ENCODE measurements at places on chromosomes 4 and X.

- DNase-seq: no peak
Observed at GRCh38 chr4:39062770-39063097, 702 bp downstream of the KLHL5 start.

DNA sequence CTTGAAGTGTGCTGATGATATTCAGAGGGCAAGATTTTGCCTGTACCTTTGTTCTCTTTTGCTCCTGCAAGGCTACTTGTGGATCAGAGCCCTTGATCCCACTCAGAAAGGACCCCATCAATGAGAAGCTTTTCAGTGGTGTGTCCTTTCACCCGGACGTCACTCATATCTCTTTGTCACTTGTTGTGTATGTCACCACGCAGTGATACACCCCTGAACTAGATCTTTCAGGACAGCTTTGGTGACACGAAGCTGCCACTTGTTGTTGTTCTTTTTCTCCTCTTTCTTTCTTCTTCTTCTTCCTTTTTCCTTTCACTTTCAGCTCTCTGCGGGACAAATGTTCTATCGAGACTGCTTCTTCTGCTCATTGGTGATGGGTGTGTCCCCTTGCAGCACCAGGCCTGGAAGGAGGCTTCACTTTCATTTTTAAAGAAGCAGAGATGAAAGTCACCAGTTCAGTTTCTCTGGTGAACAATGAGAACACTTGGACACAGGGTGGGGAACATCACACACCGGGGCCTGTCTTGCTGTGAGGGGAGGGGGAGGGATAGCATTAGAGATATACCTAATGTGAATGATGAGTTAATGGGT lies 83.6 kb downstream of the NBDY start:
- no peak for DNase-seq

GRCh38 chrX:13094828-13095341 lies 50.5 kb upstream of the FAM9C start:
- DNase-seq: peak; percentile 82

DNA sequence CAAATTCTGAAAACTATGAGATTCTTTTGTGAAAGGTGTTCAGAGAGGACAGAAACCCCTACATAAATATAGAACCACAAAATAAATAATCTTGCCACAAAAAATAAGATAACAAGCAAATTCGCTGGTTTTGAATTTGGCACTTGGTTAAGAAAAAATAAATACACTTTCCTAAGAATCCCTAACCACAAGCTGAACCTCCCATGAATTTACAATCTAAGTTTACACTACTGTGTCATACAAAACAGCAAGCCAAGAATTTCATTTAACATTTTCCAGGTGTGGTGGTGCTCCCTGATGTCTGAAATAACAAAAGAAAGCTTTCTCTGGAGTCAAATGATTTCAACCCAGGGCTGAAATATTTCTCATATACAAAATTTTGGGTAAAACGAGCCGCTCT lies 121.0 kb downstream of the KCNIP4 start:
- peak; percentile 14 for DNase-seq

DNA sequence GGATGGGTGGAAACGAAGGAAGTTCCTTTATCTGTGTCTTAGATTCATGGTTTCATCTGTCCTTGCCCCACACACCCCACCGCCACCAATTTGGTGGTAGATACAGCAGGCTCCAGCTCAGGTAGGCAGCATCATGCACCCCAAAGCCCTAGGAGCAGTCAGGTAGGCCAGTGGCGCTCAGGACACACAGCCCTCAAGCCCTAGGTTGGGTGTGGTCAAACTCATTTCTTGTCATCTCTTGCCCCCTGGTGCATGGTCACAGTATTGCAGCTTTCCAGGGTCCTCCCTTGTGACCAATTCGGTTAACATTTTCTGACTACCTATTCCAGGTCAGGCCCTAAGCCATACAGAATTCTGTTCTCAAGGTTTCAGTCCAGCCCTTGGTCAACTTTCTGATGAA lies 14.5 kb upstream of the PRRG3 start:
- DNase-seq: peak; percentile 24

- no peak for DNase-seq
Observed at GRCh38 chrX:74636749-74637314, 22.4 kb upstream of the RLIM start.

DNA sequence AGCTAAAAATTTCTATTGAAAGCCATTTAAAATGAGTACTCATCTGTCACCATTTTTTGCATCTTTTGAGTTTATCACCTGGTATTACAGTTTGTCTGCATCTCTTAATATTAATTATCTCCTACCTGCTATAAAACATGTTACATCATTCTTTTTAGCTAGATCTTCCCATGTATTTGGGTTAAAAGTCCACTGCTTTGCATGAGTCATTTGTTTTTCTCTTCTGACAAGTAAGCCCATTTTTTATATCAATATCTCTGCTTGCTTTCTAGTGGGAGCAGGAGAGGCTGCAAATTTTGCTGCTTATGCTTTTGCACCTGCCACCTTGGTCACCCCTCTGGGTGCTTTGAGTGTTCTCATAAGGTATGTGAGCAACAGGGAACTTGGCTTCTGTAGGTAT lies 16.1 kb downstream of the NIPAL1 start:
- no peak for DNase-seq

GRCh38 chr4:14254252-14254651 lies 626.7 kb upstream of the BOD1L1 start:
- peak; percentile 29 for DNase-seq

DNA sequence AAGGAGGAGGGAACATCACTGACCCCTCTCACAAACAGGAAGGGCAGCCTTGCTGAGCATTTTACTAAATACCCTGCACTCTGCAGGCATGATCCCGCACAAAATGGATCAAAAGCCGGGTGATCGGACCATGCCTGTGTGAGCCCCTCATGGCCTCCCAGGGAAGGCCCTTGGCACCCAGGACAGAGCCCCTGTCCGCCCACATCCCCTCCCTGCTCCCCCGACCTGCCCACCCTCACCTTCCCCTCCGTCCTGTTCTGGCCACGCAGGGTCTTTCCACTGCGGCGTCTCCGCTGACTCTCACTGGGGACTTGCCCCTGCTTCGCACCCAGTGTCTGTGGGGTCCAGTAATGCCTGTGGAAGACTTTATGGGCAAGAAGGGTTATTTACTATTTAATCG lies 105.0 kb downstream of the HMX1 start:
- no peak for DNase-seq

DNA sequence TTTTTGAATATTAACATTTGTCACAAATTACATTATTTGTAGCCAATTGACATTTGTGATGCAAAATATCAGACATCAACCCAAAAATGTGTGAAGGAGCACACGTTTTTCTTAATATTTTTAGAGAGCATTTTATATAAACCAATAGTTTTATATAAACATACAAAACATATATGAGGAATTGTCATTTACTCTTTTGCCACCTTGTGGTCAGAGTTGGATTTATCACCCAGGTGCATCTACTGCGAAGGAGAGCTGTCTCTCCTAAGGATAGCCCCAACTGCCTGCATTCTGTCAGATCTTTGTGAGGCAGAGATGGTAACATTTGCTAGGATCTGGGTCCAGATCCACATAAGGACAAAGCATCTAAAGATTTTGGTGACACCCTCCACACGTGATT lies 2.5 kb upstream of the USP27X start:
- DNase-seq: no peak

DNA sequence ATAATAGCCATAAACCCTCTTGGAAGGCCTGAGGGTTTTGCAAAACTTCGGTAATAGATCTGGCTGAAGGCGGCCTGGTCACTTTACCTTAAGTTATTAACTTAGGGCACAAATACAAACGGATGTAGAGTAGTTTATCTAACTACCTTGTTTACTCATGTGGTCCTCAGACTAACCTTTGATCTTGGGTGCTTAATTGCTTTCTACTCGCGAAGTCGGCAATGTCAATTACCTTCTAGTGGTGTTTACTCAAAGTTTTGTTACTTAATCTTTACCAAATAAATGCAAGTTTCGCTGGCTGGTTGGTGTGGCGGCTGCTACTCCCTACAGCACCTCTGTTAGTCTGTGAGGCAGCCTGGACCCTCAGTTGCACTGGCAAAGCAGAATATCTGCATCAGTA lies 8.9 kb upstream of the ZNF141 start:
- no peak for DNase-seq

DNA sequence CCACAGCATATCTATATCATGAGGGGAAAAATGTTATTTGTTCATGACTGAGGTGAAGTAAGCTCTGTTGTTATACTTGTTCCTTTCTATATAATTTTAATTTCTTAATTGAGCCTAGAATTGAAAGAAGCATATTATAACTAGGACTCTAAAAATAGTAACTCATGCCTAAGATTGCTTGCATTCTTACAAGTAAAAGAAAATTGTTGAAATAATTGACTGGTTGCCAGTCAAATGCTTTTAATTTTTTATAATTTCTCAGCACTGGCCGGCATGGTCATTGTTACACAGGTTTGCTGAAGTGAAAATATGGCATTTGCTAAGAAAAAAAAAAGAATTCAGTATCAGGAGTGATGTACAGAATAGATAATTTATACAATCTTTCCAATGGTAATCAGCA lies 104.8 kb downstream of the GASK1B start:
- peak; percentile 66 for DNase-seq

DNA sequence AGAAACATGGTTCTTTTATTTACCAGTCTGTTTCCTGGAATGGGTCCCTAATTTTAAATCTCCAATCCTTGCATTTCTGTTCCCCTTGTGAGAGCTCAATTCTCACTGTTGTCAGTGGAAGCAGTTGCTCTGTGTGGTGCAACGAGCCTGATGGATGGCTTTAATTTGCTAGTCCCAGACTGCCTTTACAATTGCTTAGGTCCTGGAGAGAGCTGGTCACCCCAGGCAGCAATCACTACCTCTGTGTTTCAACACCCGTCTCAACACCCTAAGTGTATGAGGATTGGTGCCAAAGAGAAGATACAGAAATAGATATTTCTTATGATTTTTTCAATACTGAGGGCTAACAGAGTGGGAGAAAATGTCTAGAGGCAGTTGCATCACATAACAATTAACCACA lies 873.8 kb downstream of the GLUD2 start:
- DNase-seq: no peak

DNA sequence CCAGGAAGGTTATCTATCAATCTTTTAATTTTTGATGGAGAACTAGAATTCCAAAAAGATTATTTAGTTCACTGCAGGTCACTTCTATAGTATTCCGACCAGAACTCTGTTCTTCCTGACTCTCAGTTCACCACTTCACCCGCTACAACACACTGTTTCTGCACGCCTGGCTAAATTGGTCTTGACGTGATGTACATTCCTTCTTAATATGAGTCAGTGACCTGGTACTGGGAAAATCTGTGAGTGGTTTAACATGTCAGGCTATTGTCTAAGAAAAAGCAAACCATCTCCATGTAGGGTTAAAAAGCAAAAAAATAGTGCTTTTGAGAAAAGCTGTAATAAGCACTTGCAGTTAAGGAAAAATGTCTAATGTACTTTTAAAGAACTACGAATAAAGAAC lies 120.4 kb downstream of the NDST3 start:
- DNase-seq: peak; percentile 83

- DNase-seq: peak; percentile 93
Observed at GRCh38 chrX:16838202-16839066, 31.7 kb downstream of the RBBP7 start.

DNA sequence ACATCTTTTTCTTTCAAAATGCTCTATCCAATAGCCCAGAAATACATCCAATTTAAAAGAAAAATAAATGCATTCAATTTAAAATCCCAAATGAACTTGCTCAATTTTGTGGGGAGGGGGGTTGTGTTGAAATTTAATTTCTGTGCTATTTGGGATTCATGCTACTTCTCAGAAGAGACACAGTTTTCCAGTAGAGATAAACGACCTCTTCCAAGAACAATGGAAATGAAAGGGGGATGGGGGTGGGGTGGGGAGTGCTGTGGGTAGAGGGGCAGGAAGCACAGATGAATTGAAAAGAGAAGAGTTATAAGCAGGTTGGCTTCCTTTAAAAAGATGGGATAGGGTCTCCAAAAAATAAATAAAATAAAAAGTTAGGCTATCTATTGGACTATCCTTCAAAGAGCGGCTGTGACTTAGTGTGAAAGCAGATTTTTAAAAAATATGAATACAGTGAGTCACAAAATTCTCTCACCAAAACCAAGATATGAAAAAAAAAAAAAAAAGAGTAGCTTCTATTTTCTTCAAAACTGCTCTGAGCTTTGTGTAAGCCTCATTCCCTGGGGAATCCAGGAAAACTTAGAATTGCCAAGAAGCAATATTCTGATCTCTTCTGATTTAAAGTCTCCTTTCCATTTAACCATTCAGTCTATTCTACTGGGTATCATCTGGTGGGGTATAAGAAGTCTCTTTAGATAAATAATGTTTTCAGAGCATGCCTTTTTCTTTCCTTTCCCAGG lies 324.3 kb downstream of the PTTG2 start:
- peak; percentile 71 for DNase-seq

GRCh38 chrX:69987691-69988090 lies 62.0 kb downstream of the AWAT2 start:
- DNase-seq: no peak

GRCh38 chr4:124947622-124948265 lies 235.2 kb upstream of the ANKRD50 start:
- no peak for DNase-seq

DNA sequence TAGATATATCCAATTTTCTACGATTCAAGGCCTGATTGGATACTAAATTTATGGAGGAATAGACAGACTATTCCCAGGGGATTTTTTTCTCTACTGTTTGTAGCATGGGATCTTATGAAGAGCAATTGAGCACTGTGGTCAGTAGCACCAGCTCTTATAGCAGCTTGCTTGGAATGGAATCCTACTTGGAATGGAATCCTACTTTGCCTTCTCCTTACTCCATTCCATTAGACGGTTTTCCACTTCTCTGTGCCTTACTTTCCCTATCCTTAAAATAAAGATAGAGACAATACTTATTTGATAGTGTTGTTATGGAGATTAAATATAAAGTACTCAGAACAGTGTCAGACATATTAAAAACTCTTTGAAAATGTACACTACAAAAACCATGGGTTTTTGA lies 133.5 kb downstream of the BTC start:
- no peak for DNase-seq

GRCh38 chr4:67853336-67853735 lies 30.5 kb downstream of the TMPRSS11D start:
- DNase-seq: no peak

DNA sequence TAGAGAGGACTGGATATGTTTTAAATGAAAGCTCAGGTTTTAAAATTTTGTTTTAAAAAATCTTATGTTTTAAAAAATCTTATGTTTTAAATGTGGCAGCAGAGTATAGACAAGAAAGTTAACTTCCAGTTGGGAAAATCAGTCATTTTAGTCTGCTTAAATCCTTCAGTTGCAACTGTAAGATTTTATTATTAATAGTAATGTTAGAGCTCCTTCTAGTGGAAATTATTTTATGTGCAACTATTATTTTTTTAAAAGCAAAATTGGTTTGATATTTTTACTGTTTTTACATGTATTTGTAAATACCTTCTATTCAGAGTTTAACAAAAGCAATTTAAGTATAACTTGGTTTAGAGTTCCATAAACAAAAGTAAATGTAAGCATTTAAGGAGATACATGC lies 8.5 kb upstream of the NUDT6 start:
- peak; percentile 21 for DNase-seq

DNA sequence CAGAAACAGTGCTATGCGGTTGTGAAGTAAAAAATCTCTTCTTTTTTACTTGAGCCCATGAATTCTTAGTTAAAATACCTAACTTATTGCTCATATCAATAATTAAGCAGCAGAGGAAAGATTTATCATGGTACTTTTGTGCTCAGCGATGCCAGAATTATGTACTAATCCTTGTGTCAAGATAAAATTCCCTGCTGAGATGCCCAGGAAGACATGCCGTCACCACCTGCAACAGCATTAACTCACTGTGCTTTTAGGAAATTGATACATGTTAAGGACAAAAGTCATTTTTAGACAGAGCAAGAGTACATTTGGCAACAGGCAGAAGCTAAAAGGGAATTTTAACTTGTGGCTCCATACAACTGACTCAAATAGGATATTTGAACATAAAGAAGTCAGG lies 138.9 kb downstream of the NPNT start:
- peak; percentile 20 for DNase-seq

GRCh38 chr4:183099537-183100297 lies 660 bp downstream of the WWC2 start:
- peak; percentile 22 for DNase-seq
